ENCODE measurements at places on chromosomes 16 and 17.

- DNase-seq: no peak
Measured at GRCh38 chr17:17417718-17418181, 59.0 kb upstream of the MED9 start.

DNA sequence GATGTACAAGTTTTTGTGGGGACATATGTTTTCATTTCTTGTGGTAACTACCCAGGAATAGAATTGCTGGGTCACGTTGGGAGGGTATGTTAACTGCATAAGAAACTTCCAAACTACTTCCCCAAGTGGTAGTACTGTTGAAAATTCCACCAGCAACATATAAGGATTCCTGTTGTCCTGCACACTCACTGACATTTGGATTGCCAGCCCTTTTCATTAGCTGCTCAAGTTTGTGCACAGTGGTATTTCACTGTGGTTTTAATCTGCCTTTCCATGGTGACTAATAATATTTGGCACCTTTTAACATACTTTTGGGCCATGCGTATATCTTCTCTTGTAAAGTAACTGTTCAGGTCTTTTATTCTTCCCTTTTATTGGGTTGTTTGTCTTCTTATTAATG is 103.3 kb downstream of the GNAO1 start:
- no peak for DNase-seq

DNA sequence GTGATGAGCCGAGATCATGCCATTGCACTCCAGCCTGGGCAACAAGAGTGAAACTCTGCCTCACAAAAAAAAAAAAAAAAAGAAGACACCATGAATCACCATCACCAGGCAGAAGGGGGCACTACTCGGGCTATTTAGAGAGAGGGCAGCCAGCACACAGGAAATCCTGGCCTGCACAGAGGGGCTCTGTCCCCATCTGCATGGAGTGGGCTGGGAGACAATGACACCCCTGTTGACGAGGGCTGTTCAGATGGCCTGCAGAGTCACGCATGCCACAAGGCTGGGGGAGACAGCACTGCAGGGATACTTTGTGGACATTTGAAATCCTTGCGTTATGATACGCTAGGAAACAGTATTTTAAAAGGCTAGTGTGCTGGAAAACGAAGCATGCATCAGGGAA is 48.3 kb downstream of the CUEDC1 start:
- DNase-seq: no peak

- no peak for DNase-seq
Measured at GRCh38 chr16:17377360-17378324, 93.1 kb downstream of the XYLT1 start.
